Type B pancreatic cell (in vitro differentiated cells): ENCODE measurements at places on chromosomes 2 and 18.

- DNase-seq = no peak
Observed at GRCh38 chr2:203669820-203670219, 36.6 kb upstream of the CD28 start.

GRCh38 chr2:153287109-153287801 lies 191.3 kb downstream of the RPRM start:
- no peak for DNase-seq

DNA sequence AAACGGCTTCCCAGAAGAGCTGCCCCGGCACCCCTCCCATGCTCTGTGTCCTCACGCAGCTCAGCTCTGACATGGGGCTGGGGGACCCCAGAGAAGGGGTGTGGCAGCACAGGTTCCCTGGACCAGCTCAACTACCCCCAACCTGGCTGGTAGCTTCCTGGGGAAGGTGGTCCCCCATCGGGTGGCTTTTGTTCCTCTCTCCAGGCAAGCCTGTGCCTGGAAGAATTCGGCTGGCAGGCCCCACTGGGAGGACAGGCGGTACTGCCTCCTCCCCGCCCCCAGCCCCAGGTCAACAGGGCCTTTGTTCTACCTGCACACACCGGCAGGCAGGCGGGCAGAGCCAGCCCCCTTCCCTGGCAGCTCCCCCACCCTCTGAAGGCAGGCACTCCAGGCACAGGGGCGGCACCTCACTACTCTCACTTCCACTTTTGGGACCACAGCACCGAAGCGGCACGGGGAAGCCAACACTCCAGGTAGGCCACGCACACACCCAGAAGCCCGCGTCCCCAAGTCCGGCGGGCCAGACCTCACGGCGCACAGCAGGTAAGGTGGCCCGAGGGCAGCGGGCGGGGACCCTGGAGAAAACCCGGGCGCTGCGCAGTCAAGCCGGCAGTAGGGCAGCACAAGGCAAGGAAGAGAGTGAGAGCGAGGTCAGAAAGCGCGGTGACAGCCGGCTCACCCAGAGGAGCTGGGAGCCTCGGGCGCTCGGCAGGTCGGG lies 1.3 kb downstream of the HS6ST1 start:
- peak; percentile 72 for DNase-seq

DNA sequence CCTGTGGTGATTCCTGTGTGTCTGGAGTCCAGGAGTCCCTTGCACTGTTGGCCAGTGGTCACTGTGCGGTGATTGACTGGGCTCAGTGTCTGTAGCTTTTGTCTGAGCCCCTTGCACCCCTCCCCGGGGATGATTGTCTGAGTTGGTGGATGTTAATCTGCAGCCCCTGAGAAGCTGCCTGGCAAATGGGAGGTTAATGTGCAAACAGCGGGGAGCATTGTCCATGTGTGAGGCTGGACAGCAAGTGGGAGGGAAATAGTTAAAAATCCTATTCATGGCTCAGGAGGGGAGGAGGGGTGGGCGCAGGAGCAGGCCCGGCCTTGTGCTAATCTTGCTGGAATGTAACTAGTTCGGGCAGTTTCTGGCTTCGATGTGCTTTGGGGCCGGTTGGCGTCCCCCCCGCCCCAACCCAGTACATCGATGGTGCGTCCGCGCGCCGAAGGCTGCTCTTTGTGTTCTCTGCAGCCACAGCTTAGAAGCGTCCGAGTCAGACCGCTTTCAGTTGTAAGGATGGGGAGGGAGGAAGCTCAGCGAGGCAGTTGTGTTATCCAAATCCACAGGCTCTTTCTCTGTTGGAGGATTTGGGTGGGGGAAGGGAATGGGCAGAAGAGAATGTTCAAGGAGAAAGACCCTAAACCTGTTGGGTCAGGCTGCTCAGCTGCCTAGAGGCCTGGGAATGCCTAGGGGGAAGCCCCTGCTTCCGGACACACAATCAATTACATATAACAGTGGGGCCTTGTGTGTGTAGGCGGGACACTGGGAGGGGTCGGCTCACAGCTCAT lies 71.8 kb downstream of the TGOLN2 start:
- DNase-seq = peak; percentile 78

- no peak for DNase-seq
Observed at GRCh38 chr2:100887713-100888495, 68.0 kb downstream of the NPAS2 start.

- no peak for DNase-seq
Observed at GRCh38 chr2:63044362-63045327, 6.0 kb upstream of the OTX1 start.

- no peak for DNase-seq
Observed at GRCh38 chr2:223884399-223884798, 47.0 kb upstream of the AP1S3 start.

GRCh38 chr2:149648282-149649030 lies 60.9 kb upstream of the MMADHC start:
- no peak for DNase-seq

DNA sequence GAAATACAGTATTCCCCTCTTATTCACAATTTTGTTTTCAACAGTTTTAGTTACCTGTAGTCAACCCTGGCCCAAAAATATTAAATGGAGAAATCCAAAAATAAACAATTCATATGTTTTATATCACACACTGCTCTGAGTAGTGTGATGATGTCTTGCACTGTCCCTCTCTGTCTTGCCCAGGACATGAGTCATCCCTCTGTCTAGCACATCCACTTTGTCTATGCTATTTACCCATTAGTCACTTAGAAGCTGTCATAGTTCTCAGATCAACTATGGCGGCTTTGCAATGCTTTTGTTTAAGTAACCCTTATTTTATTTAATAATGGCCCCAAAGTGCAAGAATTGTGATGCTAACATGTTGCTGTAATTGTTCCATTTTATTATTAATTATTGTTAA lies 380.6 kb upstream of the REG3G start:
- DNase-seq = no peak

DNA sequence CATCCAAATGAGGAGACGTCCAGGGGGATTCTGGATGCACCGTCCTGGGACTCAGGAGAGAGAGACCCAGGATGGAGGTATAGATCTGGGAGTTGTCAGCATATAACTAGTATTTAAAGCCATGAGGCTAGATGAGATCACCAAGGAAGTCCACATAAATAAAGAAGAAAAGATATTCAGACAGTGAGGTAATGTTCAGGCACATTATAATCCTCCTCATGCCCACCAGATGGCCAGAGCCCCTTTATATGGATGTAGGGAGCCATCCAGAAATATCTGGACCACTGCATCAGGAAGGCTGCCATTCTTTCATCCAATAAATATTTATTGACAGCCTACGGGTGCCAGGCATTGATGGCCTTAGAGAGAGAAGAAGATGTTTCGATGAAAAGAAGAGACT lies 21.2 kb upstream of the NCKAP5 start:
- no peak for DNase-seq

- DNase-seq = no peak
Observed at GRCh38 chr2:213098612-213099011, 52.8 kb downstream of the IKZF2 start.

DNA sequence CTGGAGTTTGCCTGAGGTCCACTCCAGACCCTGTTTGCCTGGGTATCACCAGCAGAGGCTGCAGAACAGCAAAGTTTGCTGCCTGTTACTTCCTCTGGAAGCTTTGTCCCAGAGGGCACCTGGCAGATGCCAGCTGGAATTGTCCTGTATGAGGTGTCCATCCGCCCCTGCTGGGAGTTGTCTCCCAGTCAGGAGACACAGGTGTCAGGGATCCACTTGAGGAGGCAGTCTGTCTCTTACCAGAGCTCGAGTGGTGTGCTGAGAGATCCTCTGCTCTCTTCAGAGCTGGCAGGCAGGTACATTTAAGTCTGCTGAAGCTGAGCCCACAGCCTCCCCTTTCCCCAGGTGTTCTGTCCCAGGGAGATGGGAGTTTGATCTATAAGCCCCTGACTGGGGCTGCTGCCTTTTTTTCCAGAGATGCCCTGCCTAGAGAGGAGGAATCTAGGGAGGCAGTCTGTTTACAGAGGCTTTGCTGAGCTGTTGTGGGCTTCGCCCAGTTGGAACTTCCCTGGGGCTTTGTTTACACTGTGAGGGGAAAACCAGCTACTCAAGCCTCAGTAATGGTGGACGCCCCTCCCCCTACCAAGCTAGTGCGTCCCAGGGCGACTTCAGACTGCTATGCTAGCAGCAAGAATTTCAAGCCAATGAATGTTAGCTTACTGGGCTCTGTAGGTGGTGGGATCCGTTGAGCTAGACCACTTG lies 34.7 kb downstream of the TFPI start:
- DNase-seq = no peak

DNA sequence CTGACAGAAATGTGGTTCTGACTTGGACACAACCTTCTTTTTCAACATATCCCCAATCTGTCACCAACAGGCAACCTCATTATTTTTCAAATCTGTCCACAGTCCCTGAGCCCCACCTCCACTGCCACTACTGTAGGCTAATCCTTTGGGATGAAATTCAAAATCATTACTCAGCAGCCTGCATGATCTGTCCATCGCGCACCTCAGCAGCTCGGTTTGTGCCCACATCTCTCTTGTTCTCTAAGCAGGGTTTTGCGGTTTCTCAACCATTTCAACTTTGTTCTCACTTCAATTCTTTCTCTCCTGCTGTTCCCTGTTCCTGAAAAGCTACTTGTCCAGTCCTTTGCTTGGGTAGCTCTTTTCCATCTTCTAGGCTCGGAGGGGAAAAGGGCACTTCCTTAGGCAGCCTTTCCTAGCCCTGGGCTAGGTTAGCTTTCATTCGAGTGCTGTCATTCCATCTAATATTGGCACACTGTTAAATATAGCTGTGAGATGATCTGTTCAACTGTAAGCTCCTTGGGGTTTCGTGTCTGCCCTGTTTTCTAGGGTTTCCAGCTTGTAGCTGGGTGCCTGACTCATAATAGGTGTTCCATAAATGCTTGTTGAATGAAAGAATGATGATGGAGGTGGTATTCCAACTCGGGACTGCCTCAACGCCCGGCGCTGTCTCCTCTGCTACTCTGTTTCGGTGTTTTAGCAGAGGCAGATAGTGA lies 653 bp upstream of the ANKAR start:
- DNase-seq = no peak

DNA sequence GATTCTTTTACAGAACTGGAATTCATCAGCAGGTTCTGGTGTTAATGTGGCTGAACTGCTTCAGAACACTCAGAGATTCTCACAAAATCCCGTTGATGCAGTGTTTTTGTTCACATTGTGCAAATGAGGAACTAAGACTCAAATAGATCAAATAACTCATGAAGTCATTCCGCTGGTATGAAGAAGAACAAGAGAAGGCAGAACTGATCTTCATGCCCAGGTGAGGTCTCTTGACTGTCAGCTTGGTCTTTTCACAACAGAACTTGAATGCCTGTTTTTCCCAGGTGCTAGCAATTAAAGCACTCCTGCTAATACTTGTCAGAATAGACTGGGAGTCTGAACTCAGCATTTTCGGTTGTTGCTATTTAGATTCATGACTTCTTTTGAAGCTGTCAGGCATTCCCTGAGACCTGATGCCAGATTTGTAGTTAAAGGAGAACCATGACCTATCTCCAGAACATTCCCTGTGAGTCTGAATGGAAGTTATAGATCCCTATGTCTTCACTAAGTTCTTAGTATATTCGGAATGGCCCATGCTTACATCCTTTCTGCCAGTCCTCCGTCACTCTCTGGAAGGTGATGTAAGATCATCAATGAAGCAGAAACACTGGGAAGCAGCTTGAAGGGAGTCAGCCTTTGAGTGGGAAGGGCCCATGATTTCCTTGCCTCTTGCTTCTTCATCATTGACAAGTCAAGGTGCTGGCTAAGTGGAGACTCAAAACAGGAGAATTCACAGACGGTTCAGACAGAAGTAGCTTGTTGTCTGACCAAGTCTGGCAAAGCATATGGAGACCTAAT lies 155.7 kb downstream of the MTCL1 start:
- DNase-seq = no peak

- DNase-seq = no peak
Observed at GRCh38 chr2:83823229-83823628, 635.9 kb downstream of the SUCLG1 start.

- DNase-seq = peak; percentile 83
Observed at GRCh38 chr2:169109502-169110409, 40.4 kb downstream of the DHRS9 start.

- DNase-seq = no peak
Observed at GRCh38 chr2:206887745-206888144, 51.6 kb upstream of the CPO start.

- no peak for DNase-seq
Observed at GRCh38 chr2:201040867-201041628, 30.4 kb downstream of the HYCC2 start.

DNA sequence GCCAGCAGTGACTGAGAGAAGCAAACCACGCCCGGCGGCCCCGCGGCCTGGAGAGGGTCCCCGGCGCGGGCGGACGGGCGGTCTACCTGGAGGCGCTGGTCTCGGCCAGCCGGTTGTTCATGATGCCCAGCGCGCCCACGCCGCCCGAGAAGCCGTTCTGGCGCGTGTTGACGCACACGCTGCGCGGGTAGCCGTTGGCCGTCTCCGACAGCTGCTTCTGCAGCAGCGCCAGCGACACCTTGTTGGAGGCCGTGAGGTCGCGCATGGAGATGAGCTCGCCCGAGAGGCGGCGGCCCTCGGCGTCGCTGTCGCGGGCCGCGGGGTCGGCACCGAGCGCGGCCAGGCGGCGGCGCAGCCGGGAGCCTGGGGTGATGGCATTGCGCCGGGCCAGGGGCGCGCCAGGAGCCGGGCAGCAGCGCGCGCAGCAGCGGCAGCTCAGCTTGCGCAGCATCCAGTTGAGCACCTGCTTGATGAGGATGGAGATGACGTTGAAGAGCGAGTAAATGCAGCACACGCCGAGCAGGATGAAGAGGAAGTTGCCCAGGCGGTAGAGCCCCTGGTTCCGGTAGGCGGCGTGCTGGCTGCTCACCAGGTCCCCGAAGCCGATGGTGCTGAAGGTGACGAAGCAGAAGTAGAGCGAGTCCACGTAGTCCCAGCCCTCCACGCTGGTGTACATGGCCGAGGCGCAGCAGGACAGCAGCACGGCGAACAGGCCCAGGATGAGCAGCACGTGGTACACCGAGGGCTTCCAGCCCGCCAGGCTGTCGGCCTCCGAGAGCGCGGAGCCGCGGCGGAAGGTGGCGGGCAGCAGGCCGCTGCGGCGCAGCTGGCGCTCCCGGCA lies 118.1 kb downstream of the MSH2 start:
- DNase-seq = no peak

DNA sequence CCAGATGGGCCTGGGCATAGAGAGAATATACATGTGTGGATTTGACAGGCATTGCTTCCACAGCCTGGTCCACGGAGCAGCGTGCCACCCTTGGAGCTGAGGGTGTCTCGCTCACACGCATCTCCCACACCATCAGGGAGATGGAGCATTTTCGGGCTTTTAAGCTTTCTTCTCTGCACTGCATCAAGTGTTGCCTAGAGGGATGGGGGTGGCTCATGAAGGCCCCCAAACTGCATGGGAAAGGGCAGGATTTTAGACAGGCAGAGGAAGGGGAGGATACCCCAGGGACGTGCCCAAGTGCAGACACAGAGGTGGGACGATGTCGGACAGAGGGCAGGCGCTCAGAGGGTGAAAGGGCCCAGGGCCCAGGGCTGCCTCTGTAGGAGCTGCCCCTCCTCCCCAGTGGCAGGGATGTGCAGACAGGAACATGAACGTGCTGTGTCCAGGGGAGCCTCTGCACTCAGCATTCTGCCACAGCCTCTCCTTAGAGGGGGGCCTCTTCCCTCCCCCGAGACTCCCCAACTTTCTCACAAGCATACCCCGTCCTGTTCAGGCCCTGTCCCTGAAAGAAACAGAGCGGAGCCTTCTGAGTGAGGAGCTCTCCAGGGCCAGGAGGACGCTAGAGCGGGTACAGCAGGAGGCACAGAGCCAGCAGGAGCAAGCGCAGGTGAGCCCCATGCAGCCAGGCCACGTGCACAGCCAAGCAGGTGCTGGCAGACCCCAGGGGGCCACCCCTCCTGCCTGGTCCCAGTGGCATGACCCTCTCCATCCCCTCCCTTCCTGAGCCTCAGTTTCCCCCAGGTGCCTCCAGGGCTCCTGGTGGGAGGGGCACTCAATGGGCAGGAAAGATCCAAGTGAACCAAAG lies 42.9 kb upstream of the SNED1 start:
- DNase-seq = peak; percentile 64

GRCh38 chr2:128260239-128261138 lies 58.2 kb downstream of the HS6ST1 start:
- DNase-seq = peak; percentile 72
